ENCODE measurements at places on chromosomes 3 and 15. TPM values are rescaled to one million over a fixed set of nuclear protein-coding genes. Genes with fewer than 3 reads are reported as not detected.

Gene NRROS
- total RNA-seq = 0.40 TPM

Gene LEKR1
- total RNA-seq = 1.2 TPM

Gene SI
- total RNA-seq = not detected

- ATAC-seq = no peak
These were observed 35.8 kb downstream of the UQCC5 start for GRCh38 chr3:52572221-52572620.

DNA sequence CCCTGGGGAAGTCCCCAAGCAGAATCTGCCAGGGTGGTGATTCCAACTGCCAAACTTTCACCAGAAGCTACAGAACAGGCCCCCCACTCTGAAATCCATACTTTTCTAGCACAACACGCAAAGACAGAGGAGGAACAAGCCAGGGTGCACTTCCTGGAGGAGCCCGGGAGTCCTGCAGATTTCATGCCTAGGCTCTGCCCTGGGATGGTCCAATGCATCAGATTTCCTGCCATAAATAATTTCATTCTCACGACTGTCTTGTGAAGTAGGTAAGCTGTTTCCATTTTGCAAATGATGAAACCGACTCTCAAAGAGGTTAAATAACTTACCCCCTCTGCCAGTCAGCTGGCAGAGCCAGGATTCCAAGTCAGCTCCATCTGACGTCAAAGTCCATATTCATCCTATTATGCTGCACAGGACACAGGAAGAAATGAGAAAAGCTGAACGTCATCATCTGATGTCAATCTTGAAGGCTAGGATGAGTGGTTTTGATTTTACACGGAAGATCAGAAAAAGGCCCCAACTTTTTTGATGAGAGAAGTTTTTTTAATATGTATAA lies 134.8 kb upstream of the IGF1R start:
- ATAC-seq = no peak

DNA sequence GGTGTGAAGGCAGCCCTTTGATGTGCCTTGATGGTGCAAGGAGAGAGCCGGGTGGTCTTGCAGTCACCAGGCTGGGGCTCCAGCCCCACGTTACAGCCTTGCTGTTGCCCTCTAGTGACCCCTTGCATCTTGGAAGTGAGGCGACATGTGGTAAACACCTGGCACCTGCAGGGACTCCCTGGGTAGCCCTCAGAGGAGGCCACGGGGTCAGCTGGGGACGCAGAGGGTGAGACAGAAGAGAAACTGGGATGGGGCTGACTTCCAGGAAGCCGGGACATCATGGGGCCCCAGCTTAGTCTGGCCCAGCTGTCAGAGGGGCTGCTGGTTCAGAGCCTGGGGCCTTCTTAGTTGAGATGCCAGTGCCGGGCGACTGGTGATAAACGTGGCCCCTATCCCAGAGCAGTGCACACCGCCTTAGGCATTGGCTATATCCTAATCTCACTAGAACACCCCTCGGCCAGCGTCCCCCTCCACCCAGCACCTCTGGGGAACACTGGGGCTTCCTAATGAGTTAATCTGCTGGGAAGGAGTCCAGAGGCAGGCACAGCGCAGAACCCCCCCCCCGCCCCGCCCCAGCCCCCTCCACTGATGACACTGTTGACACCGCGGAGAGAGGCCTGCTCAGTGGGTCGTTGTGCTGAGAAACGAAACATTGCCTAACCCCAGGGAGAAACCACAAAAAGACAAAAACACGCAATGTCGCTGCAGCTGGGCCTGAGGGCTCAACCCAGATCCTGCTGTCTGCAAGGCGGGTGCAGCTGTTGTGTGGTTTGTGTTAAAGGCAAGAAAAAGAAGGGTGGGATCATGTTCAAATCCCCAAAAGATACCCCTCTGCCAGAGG lies 60.5 kb upstream of the KLF13 start:
- ATAC-seq = no peak

DNA sequence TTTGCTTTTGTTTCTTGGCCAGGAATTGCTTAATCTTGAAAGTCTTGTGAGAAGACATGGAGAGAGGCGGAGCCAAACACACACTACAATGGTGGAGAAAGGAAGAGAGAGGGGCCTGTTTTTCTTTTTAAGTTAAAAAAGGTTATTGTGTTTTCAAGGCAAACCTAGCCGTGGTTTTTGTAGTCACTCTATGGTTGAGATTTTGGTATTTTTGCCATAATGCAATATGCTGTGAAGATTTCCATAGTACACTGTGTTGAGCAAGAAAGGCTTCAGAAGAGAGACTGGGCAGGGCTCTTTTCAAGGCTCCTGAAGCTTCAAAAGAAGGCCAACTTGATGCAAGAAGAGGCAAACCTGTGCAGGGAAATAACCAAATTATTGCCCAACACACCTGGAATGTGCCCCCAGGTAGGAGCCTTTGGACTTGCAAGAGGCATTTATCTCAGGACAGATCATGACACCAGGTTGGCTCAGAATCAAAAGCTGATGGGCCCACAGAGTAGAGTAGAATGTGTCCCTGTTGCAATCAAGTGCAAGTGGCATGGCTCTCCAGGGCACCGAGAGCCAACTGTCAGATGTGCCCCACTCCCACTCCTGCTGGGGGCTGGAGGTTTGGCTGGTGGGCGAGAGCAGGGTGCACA lies 22.1 kb downstream of the AMOTL2 start:
- ATAC-seq = peak; percentile 46

DNA sequence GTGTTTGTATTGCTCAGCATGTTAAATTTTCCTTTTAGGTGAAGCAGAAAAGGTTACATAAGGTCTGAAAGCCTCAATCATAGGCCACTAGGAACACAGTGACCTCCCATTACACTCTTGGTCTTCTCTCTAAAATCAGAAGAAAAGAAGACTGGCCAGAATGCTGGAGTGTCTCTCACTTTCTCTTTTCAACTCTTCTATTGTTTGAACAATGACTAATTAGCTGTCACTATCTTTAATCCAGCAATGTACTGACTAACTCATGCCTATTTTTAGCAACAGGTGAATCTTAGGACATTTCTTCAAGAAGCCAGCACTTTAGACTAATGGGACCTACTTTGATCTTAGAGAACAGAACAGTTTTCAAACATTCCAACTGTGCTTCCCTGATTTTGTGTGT lies 142.8 kb downstream of the TGFBR2 start:
- ATAC-seq = peak; percentile 79

DNA sequence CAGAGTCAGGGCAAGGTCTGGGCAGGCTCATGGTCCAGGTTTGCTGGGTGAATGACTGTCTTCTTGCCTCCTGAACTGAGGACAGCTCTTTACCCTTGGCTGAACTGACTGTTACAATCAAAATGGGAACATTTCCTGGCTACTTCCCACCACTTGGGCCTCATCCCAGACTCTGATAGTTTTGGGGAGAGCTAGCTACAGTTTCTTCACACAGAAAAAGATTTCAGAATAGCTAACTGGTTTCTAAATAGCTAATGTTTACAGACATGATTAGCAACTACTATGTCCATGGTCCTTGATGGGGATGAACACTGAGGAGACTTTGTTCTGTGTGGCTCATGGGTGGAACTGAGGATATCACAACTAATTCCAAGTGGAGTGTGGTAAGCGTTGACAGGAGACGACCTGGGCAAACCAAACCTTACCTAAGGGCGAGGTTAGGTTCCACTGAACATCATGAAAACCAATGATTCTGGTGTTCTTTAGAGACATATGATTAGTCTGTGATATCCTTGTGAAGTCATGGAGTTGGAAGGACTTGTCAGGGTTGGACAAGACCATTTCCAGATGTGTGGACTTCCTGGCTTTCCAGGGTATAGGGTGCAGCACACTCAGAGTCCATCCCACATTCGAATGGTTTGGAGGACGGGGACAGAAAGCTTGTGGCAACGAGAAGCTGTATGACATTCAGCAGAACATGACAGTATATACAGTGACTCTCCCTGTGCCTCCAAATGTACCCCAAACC lies 7.3 kb downstream of the ALPK3 start:
- ATAC-seq = no peak

- ATAC-seq = no peak
These were observed 100.5 kb upstream of the RGMA start for GRCh38 chr15:93189561-93189960.

DNA sequence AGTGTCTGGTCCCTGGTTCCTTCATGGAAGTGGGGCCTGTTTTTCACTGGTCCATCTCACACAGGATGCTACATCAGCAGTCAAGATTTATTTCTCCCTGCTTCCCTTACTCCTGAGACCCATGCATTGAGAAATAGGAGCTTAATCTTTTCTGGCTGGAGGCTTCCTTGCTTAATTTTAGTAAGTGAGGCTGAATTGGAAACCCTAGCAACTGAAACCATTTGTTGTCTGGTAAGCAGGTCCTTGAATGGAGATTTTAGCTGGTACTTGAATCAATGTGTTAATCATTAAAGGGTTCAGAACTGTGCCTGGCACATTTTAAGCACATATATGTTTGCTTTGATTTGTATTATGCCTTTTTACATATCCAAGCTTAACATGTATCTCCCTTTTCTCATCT lies 20.2 kb upstream of the MEF2A start:
- no peak for ATAC-seq

Data from esophagus mucosa (tissue), 1 donor.